ENCODE measurements at places on chromosomes 13 and 19. TPM values are rescaled to one million over a fixed set of nuclear protein-coding genes. Genes with fewer than 3 reads are reported as not detected.

- no peak overlapping the region for H3K4me3 ChIP-seq
- no peaks in the 10 kb centered on the region for H3K4me1 ChIP-seq
- H3K27me3 ChIP-seq: no peaks in the 10 kb centered on the region
- no peaks in the 10 kb centered on the region for H3K36me3 ChIP-seq
- no peak overlapping the region for H3K27ac ChIP-seq
These were observed 4.4 kb upstream of the TUBA3C start for GRCh38 chr13:19185865-19186645.

DNA sequence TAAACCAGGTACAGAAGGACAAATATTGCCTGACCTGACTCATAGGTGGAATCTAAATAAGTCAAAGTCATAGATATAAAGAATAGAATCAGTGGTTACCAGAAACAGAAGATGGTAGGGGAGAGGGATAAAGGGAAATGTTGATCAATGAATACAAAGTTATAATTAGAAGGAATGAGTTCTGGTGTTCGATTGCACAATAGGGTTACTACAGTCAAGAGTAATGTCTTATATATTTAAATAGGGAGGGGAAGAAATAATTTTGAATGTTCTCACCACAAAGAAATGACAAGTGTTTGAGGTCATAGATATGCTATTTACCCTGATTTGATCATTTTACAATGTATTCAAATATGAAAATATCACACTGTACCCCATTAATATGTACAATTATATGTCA, 1541.2 kb downstream of the SLITRK1 start:
- no peaks in the 10 kb centered on the region for H3K4me1 ChIP-seq
- no peaks in the 10 kb centered on the region for H3K27me3 ChIP-seq
- H3K27ac ChIP-seq: no peak overlapping the region
- H3K4me3 ChIP-seq: no peak overlapping the region
- no peak for DNase-seq
- no peaks in the 10 kb centered on the region for H3K36me3 ChIP-seq

- no peaks in the 10 kb centered on the region for H3K4me1 ChIP-seq
- no peak overlapping the region for H3K27ac ChIP-seq
- H3K36me3 ChIP-seq: no peaks in the 10 kb centered on the region
- peaks cover 7% of the 10 kb centered on the region for H3K27me3 ChIP-seq
These were observed 76.2 kb upstream of the IRS2 start for GRCh38 chr13:109862627-109863026.

DNA sequence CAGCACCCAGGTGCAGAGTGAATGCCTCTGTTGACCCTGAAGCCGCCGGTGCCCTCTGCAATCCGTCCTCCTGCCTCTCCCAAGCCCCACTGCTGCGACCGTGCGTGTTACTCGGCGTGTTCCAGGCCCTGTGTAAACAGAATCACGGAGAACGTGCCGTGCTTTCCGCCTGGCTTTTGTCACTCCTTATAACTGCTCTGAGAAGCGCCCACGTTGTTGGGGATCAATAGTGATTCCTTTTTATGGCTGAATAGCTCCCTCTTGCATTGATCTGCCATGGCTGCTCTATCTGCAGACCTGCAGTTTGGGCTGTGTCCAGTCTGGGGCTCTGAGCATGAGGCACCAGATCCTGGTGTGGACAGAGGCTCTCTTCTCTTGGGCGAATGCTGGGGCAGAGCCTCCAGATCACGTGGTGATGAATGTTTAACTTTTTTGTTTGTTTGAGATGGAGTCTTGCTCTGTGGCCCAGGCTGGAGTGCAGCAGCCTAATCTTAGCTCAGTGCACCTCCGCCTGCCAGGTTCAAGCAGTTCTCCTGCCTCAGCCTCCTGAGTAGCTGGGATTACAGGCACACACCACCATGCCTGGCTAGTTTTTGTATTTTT, 15.8 kb downstream of the ADPRHL1 start:
- no peaks in the 10 kb centered on the region for H3K4me1 ChIP-seq
- no peak for DNase-seq
- no peak overlapping the region for H3K4me3 ChIP-seq

DNA sequence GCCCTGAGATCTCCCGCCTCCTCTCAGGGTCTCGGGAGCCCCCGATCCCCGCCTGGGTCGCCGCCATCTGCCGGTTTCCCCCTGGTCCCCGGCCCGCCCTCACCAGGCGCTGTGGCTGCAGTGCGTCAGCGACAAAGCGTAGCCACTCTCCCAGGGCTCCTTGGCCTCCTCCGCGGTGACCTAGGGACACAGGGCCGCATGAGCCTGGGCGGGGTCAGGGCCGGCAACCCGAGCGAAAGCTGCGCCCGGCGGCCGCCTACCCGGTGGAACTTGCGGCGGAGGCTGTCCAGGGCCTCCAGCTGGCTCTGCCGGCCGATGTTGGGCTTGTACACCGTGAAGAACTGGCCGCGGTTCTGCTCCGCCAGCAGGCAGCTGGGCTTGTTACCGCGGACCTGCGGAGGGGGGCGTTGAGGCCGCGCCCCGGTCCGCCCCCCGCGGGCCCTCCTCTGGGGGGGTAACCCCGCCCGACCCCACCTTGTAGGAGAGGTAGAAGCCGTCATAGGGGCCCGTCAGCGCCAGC, 5.3 kb downstream of the GPX4 start:
- H3K4me3 ChIP-seq: no peak overlapping the region
- H3K36me3 ChIP-seq: peaks cover 16% of the 10 kb centered on the region

DNA sequence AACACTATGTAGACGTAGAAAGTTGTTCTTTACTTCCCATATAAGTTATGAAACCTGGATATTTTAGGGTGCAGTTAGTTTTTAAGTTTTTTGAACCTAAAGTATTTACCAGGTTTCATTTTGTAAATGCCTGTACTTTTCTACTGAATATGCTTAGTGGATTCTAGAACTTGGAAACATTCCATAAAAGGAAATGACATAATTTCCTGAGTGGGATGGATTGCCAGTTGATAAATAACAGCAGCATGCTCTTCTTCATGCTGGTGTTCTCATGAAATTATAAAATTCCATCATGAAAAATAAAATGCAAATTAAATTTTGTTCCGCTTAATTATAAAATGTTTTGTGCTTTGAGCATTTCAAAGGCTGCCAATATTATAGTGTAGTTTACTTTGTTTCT, 362.2 kb upstream of the PCDH20 start:
- no peak overlapping the region for H3K4me3 ChIP-seq
- no peak overlapping the region for H3K27ac ChIP-seq
- H3K36me3 ChIP-seq: no peaks in the 10 kb centered on the region
- no peaks in the 10 kb centered on the region for H3K27me3 ChIP-seq

SOX21 gene
- total RNA-seq: not detected

SLC7A10 gene
- total RNA-seq: not detected

UCHL3 gene
- total RNA-seq: 28.3 TPM

ZNF865 gene
- total RNA-seq: 12.8 TPM

NBEA gene
- total RNA-seq: 1.1 TPM

CCL25 gene
- not detected for total RNA-seq
